Dermis microvascular lymphatic vessel endothelial cell (primary cell): ENCODE measurements at places on chromosomes 3 and 15.

DNA sequence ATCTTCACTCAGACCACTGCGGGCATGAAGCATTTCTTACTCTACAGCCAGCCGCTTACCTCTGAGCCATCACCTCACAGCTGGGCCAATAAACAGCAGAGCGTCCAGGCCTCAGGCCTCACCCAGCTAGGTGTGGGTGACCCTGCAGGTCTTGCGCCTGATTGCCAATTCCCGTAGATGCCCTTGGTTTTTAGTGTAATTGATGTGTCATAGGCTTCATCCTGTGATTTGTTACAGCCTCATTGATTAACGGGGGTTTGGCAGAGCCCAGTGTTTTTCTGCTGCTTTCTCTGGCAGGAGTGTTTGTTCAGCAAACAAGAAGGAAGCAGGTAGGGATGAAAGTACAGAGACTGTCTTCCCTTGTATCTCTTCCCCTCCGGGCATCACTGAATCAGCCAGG lies 49.6 kb upstream of the BNIP2 start:
- DNase-seq, result no peak

DNA sequence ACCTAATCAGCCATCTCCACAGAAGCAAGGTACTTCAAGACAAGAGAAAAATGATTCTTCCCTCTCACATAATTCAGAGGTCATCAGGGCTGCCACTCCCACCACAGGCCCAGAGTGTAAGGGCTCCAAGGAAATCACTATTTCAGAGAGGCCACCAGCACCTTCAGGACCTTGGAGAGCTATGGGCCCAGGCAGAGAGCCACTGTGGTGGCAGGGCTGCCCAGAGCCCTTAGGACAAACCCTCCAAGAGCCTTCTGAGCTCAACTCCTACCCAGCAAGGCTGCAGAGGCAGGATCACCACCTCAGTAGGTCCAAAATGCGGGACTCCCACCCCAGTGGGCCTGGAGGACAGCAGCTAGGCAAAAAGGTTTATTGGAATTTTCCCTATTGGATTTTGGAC lies 17.9 kb upstream of the FAN1 start:
- peak; percentile 22 for DNase-seq

- DNase-seq, result peak; percentile 5
Observed at GRCh38 chr3:59006634-59007517, 42.9 kb downstream of the CFAP20DC start.

DNA sequence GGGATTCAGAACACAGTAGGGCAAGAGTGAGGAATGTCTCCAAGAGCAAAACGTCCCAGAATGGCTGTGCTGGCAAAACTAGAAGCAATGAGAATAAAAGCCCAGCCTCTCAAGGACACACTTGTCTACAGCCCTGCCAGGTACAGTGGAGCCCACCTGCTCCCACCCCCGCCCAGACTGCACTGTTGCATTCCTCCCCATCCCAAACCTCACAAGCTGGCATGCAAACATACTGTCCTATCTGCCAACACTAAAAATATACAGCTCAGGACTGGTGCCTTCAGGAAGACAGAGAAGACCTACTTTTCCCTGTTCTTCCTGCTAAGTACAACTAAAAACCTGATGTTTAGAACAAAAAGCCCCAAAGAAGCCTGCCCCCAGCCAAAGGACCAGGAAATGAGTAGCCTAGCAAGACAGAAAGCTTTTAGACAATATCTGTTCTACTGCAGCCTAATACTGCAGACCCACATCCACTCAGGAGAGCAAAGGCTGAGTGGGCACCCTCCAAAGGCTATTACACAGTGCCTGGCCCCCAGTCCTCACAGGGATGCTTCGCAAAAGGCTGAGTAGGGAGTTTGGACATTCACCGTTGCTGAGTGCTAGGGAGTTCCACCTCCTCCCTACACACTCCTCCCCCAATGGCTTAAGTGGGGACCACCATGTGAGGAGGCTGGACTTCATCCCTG lies 13.5 kb downstream of the OCA2 start:
- DNase-seq, result no peak

- DNase-seq, result no peak
Observed at GRCh38 chr3:186067360-186068242, 41.3 kb downstream of the ETV5 start.

GRCh38 chr3:189144645-189145044 lies 27.1 kb upstream of the TPRG1 start:
- peak; percentile 40 for DNase-seq

DNA sequence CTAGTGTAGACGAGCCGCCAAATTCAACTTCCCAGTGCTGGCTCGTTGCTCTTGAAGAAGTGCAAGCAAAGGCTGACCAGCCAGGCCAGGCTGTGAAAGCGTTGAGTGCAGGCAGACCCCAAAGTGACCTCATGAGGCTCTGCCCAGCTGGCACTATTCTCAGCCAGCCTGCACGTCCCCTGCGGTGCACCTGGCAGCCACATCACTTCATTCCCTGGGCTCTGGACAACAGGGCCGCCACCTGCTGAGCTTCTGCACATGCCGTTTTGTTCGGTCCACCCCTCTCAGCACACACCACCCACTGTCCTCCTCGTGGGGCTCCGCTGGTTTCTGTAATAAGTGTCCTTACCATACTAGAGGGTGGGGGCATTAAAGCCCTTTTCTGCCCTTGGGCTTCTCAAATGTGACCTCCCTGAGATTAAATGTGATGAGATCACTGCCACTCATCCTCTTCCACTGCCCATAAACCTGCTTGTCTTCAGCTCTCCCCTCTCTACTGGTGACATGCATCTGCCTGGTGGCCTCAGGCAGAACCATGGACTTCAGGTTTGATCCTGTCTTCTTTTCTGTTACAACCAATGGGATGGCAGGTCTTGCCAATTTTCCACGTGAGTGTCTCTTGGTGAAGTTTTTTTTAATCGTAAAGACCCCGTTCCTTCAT lies 6.1 kb downstream of the RASGRF1 start:
- no peak for DNase-seq

GRCh38 chr3:107797586-107797985 lies 274.8 kb downstream of the BBX start:
- DNase-seq, result no peak

DNA sequence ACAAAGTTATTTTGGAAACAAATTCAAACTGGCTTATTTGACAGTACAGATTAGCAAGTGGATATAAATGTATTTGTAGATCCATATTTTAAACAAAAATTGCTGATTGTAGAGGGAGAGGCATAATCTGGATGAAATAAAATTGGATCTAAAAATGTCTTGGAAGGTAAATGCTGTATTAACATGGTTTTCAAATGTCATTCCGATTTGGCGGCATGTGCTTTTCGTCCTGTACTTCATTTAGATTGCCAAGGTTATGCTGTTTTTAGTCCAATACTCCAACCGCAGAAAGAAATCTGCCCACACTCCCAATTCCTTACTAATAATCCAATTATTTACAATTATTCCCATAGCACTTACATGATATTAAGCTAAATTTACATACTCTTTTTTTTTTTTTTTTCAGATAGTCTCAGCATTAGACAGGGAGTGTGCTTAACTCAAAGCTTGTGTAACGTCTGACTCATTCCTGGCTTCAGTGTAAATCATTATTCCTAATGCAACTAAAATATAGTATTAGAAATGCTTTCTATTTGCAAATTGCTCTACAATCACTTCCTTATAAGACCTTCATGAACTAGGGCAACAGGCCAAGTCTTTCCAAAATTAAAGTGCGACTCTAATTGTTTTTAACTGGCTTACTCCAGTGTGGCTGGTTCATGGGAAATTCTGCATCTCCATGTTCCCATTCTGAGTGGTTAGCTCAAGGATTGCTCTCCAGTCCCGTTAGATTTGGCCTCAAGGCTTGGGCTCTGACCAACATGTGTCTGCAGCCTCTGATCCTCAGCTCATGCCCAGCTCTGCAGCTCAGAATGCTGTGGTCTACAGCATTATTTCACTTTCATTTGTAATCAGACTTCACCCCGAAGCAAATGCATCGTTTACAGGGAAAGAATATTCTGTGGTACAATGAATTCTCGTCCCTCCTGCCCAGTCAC lies 103.9 kb downstream of the FBN1 start:
- DNase-seq, result peak; percentile 7

DNA sequence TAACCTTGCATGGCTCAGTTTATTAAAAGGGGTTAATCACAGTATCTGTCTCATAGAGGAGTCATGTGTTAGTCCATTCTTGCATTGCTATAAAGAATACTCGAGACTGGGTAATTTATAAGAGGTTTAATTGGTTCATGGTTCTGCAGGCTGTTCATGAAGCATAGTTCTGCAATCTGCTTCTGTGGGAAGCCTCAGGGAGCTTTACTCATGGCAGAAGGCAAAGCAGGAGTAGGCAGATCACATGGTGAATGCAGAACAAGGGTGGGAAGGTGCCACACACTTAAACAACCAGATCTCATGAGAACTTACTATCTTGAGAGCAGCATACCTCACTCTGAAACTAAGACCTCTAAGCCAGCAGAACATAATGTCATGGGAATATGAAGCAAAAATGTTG lies 42.2 kb upstream of the PTX3 start:
- no peak for DNase-seq

GRCh38 chr3:149949181-149949580 lies 21.5 kb downstream of the PFN2 start:
- no peak for DNase-seq

DNA sequence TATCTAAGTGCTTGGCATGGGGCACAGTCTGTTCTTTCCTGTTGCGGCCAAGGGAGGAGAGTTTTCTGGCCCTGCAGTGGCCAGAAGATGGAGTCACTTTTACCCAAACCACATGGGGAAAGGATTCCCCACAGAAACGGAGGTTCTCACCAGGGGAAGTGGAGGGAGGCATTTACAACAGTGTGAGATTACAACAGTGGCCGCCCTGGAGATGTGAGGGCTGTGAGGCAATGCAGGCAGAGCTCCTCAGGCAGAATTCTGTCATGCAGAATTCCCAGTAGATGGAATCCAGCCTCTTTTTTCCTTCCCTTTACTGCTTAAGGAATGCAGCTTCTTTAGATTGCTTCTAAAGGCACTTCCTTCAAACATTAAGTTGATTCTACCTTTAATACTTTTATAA lies 83.1 kb downstream of the CACNA1D start:
- DNase-seq, result no peak

GRCh38 chr15:90029024-90029423 lies 27.9 kb downstream of the ZNF710 start:
- no peak for DNase-seq

- peak; percentile 93 for DNase-seq
Observed at GRCh38 chr15:83694015-83694414, 40.1 kb downstream of the ADAMTSL3 start.

- peak; percentile 78 for DNase-seq
Observed at GRCh38 chr15:57393061-57393460, 16.8 kb downstream of the CGNL1 start.

DNA sequence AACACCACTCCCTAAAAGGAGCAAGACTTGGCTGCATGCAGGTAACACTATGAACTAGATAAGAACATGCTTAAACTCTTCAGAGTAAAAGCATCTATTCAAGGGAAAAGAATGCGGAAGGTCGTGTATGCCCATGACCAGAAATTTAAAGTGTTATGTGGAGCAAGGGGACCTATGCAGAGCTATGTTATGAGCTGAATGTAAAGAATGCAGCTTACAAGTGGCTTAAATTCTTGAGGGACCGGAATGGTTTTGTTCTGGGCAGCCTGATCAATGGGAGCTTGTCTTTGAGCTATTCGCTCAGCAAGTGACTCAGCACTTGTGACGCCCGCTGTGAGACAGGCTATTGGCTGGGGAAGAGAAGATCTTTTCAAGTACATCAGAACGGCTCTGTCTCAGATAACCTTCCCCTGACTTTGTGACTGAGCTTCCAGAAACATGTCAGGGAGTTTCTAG lies 367.5 kb upstream of the THBS1 start:
- DNase-seq, result no peak

DNA sequence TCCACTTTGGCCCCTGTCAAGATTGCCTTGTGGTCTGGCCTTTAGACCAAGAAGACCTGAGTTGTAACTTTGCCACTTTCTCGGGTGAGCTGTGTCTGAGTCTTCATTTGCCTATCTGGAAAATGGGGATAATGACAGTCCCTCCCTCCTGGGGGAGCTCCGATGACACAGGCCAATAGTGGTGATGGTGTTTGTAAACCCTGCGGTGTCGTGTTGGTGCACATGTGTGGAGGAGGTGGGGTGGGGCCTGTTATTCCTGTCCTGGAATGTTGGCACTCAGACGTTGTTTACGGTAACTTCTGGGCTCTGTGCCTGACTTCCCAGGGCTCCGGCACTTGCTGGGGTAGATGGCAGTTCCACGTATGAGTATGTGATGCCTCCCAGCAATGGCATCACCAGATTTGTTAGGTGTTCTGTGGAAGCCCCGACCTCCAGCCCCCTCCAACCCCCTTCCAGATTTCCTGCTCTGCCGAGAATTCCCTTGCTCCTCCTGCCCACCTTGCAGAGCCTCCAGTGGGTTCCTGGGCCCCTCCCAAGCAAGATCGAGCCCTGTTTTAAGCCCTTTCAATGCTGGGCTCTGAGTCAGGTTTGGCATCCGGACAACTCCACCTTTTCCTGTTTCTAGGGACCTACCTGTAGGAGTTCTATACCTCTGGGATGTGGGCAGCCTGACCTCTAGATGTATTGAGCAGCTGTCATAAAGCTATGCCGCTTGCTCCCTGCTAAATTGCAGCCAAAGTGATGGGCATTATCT lies 31.4 kb downstream of the HRH1 start:
- peak; percentile 94 for DNase-seq

DNA sequence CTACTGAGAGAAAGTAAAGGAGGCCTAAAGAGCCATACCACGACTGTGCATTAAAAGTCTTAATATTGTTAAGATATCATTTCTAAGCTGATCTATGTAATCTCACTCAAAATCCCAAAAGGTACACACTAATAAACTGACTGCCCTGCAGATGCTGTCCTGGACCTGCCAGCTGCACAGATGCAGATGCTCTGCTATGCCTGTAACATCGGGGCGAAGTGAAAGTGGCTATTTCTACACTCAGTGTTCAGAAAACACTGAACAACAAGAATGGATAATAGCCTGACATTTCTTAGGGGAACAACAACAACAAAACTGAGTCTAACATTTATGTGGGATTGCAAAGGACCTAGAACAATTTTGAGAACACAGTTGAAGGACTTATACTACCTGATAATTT lies 31.9 kb downstream of the RAD18 start:
- DNase-seq, result no peak

GRCh38 chr3:30951826-30952225 lies 57.4 kb upstream of the GADL1 start:
- DNase-seq, result no peak

- no peak for DNase-seq
Observed at GRCh38 chr15:99211926-99212325, 37.5 kb downstream of the TTC23 start.
